ENCODE measurements at places on chromosomes 16 and 17. TPM values are rescaled to one million over a fixed set of nuclear protein-coding genes. Genes with fewer than 3 reads are reported as not detected.
A peak's percentile ranks its signal among the peaks of the same experiment; 100 is the strongest.

- no peak overlapping the region for H3K27ac ChIP-seq
- H3K4me3 ChIP-seq = no peak overlapping the region
- DNase-seq = no peak
- H3K36me3 ChIP-seq = no peaks in the 10 kb centered on the region
- H3K4me1 ChIP-seq = peaks cover 6% of the 10 kb centered on the region
- H3K27me3 ChIP-seq = no peaks in the 10 kb centered on the region
These were observed 17.8 kb downstream of the HNF1B start for GRCh38 chr17:37726891-37727675.

DNA sequence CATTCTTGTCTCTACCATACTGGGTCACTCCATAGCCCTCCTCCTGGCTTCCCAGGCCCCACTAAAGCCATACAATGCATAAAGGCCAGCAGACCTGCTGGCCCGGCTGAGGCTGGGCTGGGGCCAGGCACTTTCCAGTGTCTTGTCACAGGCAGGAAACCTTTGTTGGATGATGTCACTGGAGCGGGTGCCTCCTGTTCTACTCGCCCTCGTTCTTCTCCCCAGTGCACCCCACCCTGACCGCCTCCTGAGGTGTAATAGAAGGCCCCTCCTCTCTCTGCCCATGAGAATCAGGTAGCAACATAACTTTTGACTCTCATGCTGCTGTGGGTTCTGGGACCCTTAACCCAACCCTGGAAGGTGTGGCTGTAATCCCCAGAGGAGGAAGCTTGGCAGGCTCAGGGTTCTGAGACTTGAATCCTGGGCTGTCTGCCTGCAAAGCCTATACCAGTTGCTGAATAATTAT is 54.2 kb upstream of the IL34 start:
- H3K27me3 ChIP-seq = no peaks in the 10 kb centered on the region
- H3K4me1 ChIP-seq = peaks cover 40% of the 10 kb centered on the region
- no peak overlapping the region for H3K27ac ChIP-seq
- H3K4me3 ChIP-seq = no peak overlapping the region
- no peaks in the 10 kb centered on the region for H3K36me3 ChIP-seq

DNA sequence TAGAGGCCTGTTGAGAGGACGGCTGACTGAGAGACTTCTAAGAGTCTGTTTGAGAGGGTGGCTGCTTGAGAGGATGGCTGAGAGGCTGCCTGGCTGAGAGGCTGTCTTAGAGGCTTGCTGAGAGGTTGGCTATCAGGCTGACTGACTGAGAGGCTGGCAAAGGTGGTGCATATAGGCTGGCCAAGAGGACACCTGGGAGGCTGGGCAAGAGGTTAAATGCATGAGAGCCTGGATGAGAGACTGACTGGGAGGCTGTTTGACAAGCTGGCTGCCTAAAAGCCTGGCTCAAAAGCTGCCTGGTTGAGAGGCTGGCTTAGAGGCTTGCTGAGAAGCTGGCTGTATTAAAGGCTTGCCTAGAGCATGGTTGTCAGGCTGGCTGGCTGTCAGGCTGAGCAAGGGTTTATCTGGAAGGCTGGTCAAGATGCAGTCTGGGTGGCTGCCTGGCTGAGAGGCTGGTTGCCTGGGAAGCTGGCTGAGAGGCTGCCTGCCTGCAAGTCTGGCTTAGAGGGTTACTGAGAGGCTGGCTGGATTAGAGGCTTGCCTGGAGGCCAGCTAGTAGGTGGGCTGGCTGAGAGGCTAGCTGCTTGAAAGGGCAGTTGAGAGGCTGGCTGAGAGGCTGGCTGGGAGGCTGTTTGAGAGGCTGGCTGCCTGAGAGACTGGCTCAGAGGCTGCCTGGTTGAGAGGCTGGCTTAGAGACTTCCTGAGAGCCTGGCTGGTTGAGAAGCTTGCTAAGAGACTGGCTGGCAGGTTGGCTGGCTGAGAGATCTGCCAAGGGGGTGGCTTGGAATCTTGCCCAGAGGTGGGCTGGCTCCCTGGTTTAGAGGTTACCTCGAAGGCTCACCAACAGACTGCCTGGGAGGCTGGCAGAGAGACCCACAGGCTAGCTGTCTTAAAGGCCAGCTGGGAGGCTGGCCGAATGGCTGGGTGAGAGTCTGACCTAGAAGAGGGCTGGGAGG is 38.3 kb upstream of the ACSM2B start:
- H3K4me1 ChIP-seq = no peaks in the 10 kb centered on the region
- peak; percentile 73 for DNase-seq
- H3K27me3 ChIP-seq = no peaks in the 10 kb centered on the region
- no peaks in the 10 kb centered on the region for H3K36me3 ChIP-seq
- H3K4me3 ChIP-seq = no peak overlapping the region
- no peak overlapping the region for H3K27ac ChIP-seq

DNA sequence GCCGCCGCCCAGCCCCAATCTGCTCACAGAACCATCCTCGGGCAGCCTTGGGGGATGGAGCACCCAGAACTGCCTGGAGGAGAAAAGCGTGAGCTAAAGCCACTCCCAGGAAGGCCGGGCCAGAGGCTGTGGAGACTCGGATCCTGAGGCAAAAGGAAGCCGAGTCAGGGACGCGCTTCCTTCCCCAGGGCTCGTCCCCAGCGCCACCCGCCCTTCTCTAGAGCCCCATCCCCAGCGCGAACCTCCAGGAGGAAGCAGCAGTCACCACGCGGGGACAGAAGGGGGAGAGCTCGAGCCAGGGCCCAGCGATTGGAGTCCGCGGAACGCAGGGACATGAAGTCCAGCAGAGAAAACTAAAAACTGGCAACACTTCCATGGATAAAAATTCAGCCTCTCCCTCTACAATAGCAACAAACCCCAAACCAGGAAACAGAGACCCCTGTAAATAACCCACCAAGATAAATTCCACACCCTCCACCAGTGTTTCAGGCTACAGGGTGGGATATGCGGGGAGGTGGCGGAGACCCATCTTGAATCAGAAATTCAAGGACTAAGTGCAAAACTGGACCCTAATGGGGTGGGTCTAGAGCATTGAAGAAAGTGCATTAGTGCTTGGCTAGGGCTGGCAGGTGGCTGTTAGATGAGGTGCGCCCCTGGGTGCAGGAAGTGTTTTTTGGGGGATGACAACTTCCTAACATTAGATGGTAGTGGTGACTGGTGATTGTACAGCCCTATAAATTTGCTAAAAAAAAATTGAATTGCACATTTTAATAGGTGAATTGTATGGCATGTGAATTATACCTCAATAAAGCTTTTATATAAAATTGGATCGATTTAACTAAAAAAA is 116.1 kb upstream of the METRNL start:
- H3K4me3 ChIP-seq = peak overlapping the region; percentile 46
- DNase-seq = peak; percentile 90
- peaks cover 7% of the 10 kb centered on the region for H3K4me1 ChIP-seq
- H3K27ac ChIP-seq = no peak overlapping the region

CTRL gene
- total RNA-seq = 0.91 TPM

CACNG4 gene
- total RNA-seq = 5.6 TPM

DNA sequence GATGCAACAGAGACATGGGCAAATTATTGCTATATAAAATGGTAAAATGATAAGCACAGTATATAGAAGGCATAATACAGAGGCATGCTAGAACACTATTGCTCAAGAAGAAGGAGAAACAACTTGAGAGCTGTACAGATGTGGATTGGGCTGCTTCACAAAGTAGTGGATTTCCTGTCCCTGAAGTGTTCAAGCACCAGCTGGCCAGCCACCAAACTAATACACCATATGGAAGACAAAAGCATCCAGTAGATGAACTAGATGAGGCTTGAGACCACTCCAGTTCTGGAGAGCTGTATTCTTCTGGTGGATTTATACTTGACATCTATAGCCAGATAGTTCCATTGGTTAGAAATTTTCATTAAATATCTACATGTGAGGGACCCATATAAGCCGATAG is 134.1 kb upstream of the GNAO1 start:
- DNase-seq = no peak
- no peaks in the 10 kb centered on the region for H3K27me3 ChIP-seq
- no peak overlapping the region for H3K27ac ChIP-seq
- H3K4me3 ChIP-seq = no peak overlapping the region

ABCC11 gene
- total RNA-seq = 0.48 TPM

GRCh38 chr17:4417129-4417667 is 16.5 kb upstream of the SPNS3 start:
- H3K27me3 ChIP-seq = no peaks in the 10 kb centered on the region
- no peak for DNase-seq
- H3K4me3 ChIP-seq = no peak overlapping the region
- H3K4me1 ChIP-seq = peaks cover 4% of the 10 kb centered on the region
- no peak overlapping the region for H3K27ac ChIP-seq
- H3K36me3 ChIP-seq = no peaks in the 10 kb centered on the region

GRIN2C gene
- 0.13 TPM for total RNA-seq

PDK2 gene
- 67.0 TPM for total RNA-seq

- peaks cover 1% of the 10 kb centered on the region for H3K27me3 ChIP-seq
- no peaks in the 10 kb centered on the region for H3K36me3 ChIP-seq
- no peak overlapping the region for H3K4me3 ChIP-seq
- DNase-seq = peak; percentile 89
- peaks cover 15% of the 10 kb centered on the region for H3K4me1 ChIP-seq
These were observed 32.6 kb upstream of the MEOX1 start for GRCh38 chr17:43694081-43694870.

RPS2 gene
- 2,286 TPM for total RNA-seq

PNMT gene
- 1.9 TPM for total RNA-seq

GRCh38 chr17:15998031-15998562 is 1.4 kb downstream of the ZSWIM7 start:
- peak overlapping the region; percentile 93 for H3K4me3 ChIP-seq
- no peak for DNase-seq
- H3K36me3 ChIP-seq = peaks cover 22% of the 10 kb centered on the region
- no peak overlapping the region for H3K27ac ChIP-seq
- H3K4me1 ChIP-seq = peaks cover 35% of the 10 kb centered on the region

DNA sequence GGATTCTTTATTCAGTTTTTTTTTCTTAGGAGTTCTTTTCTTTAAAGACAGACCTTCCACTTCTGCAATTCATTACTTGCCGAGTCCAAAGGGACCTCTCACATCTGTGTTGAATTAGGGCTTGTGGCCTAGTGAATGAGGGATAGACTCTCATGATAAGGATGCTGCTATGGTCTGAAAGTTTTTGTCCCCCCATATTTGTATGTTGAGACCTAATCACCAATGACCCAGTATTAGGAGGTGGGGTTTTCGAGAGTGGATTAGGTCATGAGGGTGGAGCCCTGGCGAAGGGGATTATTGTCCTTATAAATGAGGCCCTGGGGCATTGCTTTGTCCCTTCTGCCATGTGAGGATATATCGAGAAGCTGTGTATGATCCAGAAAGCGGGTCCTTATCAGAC is 9.5 kb downstream of the KRT12 start:
- no peak overlapping the region for H3K4me3 ChIP-seq
- H3K4me1 ChIP-seq = peaks cover 16% of the 10 kb centered on the region
- peak overlapping the region; percentile 23 for H3K27ac ChIP-seq
- DNase-seq = no peak
- H3K36me3 ChIP-seq = no peaks in the 10 kb centered on the region

SLC6A4 gene
- total RNA-seq = 0.16 TPM

GPR139 gene
- not detected for total RNA-seq

SP2 gene
- 19.9 TPM for total RNA-seq

RCVRN gene
- total RNA-seq = not detected

GRCh38 chr16:84673561-84673960 is 25.2 kb downstream of the KLHL36 start:
- H3K4me3 ChIP-seq = no peak overlapping the region
- H3K27ac ChIP-seq = no peak overlapping the region
- peaks cover 3% of the 10 kb centered on the region for H3K4me1 ChIP-seq

DNA sequence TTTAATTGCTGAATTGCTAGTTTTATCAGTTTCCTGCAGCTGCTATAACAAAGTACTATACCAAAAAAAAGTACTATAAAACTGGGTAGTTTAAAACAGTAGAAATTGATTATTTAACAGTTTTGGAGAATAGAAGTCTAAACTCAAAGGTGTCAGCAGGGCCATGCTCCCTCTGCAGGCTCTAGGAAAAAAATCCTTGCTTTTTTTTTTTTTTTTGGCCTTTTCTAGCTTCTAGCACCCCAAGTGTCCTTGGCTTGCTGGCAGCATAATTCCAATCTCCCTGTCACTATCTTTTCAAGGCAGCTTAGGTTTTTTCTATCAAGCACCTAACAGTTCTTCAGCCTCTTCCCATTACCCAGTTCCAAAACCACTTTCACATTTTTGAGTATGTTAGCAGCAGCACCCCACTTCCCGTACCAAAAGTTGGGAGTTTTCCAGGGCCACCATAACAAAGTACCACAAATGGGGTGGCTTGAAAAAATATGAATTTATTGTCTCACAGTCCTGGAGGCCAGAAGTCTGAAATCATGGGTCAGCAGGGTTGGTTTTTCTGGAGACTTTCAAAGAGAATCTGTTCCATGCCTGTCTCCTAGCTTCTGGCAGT is 37.4 kb downstream of the BPTF start:
- no peak overlapping the region for H3K27ac ChIP-seq
- no peaks in the 10 kb centered on the region for H3K27me3 ChIP-seq
- DNase-seq = no peak
- H3K4me1 ChIP-seq = peaks cover 27% of the 10 kb centered on the region
